Activated T-helper 17 cell treated with anti-CD3 and anti-CD28 coated beads, Interleukin-2, amount 50 U/mL, for 72 hours (primary cell): ENCODE measurements at places on chromosomes 3 and 15. TPM values are rescaled to one million over a fixed set of nuclear protein-coding genes. Genes with fewer than 3 reads are reported as not detected.
A peak's percentile ranks its signal among the peaks of the same experiment; 100 is the strongest.

GRCh38 chr3:122642935-122643334, 37.7 kb upstream of the PARP14 start:
- H3K4me1 ChIP-seq, result peaks cover 5% of the 10 kb centered on the region
- peak; percentile 75 for ATAC-seq

DNA sequence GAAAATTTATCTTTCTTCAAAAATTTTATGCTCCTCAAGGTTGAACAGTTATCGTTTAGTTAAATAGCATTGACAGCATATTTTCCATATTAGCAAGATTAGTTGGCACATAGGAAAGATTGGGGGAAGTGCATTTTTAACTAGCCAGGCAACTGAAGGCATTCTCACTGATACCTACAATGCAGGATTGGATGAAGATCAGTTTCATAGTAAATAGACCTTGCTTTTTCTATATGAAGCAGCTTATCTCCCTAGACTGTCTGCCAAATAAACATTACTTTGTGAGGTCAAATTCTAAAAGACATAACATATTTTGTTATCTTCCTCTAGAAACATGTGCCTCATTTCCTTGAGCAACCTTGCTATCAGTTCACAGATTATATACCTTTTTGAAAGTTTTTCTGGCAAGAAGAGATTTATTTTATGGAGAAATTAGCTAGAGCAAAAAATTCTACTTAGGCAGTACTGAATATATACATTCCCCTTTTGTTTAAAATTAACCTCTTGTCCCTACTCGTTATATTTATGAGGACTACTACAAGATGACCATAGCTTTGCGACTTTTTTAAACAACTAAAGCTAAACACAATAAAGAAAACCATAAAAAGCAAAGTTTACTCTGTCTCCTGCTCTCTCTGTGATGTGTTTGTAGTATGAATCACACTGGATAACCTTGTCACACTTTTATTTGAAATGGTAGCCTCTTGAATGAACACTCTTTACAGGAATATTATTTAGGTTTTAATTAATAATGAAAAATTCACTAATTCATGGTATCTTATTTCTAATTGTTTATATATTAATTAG, 654.9 kb upstream of the TBL1XR1 start:
- H3K4me1 ChIP-seq, result no peaks in the 10 kb centered on the region
- no peaks in the 10 kb centered on the region for H3K27me3 ChIP-seq
- H3K4me3 ChIP-seq, result no peak overlapping the region
- no peaks in the 10 kb centered on the region for H3K36me3 ChIP-seq
- ATAC-seq, result no peak

- H3K27me3 ChIP-seq, result no peaks in the 10 kb centered on the region
- H3K4me3 ChIP-seq, result no peak overlapping the region
- H3K4me1 ChIP-seq, result no peaks in the 10 kb centered on the region
- H3K36me3 ChIP-seq, result no peaks in the 10 kb centered on the region
Measured at GRCh38 chr3:99954914-99955644, 137.4 kb downstream of the CMSS1 start.

Gene NME9
- total RNA-seq, result 1.6 TPM

Gene MTFMT
- total RNA-seq, result 11.6 TPM

DNA sequence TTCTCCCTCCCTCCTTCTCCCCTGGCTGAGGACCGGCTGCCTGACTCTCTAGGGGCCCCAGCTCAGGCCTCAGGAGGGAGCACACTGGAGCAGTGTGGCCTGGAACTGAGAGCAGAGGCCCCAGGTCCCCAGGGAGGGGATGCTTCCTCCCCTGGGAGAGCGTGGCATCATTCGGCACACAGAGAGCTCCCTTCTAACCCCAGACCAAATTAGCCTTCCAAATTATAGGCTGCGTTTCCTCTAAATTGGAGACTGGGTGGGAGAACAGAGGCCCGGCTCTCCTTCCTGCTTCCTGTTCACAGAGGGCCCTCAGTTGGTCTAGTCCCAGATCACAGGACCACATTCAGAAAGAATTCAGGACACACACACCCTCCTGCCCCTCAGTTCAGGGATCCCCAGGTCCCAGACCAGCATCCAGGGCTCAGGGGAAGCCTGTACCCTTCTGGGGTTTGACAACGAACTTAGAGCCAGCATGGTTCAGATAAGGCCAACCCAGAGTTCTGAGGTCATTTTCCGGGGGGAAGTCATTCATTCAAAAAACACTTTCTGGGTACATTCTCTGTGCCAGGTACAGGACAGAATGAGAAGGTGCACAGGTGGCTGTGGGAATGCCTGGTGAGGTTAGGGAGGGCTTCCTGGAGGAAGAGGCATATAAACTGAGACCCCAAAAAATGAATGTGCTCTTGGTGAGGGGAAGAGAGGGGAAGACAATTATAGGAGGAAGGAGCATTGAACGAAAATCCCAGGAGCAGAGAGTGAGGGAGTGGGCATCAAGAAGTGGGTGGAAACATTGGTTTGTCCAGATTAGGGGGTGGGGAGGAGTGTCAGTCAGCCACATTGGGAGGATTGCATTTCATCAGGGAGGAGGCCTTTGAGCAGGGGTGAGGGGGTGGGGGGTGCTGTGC, 28.4 kb upstream of the RPL29 start:
- H3K27ac ChIP-seq, result peak overlapping the region; percentile 23
- peaks cover 17% of the 10 kb centered on the region for H3K4me1 ChIP-seq
- H3K27me3 ChIP-seq, result no peaks in the 10 kb centered on the region

DNA sequence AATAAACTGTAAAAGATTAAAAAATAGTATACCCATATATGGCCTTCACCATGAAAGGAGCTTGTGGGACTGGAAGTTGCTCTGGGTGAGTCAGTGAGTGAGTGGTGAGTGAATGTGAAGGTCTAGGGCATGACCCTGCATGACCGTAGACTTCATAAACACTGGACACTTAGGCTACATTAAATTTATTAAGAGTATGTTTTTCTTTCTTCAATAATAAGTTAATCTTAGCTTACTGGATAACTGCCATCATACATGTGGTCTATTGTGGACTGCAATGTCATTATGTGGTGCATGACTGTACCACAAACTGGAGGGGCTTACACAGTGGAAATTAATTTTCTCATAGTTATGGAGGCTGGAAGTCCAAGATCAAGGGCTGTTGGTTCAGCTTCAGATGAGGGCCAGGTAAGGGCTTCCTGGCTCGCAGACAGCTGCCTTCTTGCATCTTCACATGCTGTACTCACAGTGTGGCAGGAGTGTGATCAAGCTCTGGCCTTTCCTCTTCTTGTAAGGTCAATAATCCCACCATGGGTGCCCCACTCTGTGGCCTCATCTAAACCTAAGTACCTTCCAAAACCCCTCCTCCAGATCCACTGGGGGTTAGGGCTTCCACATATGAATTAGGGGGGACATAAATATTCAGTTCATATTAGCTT, 40.8 kb upstream of the PRR23E start:
- no peak overlapping the region for H3K4me3 ChIP-seq
- H3K27ac ChIP-seq, result no peak overlapping the region
- H3K36me3 ChIP-seq, result no peaks in the 10 kb centered on the region
- no peaks in the 10 kb centered on the region for H3K4me1 ChIP-seq
- peaks cover 9% of the 10 kb centered on the region for H3K27me3 ChIP-seq
